ENCODE measurements at places on chromosomes 1 and 21.
A peak's percentile ranks its signal among the peaks of the same experiment; 100 is the strongest.

DNA sequence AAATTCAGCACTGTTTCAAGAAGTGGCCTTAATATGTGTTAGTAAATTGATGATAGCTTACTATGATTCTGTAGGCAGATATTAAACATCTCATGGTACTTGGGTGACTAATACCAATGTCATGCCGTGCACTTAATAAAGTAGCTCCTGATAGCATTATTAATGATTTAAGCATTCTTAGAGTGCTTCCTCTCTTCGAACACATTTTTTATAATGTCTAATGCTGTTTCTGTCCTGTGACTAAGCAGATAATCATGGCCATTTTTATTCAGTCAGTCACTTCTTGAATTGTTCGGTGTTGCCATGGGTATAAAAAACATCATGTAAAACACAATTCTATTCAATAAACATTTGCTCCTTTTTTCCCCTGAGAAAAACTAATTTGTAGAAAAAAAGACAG is 804.6 kb upstream of the ADGRL4 start:
- H3K4me3 ChIP-seq: no peak overlapping the region
- DNase-seq: no peak
- H3K36me3 ChIP-seq: no peaks in the 10 kb centered on the region
- H3K4me1 ChIP-seq: no peaks in the 10 kb centered on the region
- H3K27me3 ChIP-seq: no peaks in the 10 kb centered on the region

DNA sequence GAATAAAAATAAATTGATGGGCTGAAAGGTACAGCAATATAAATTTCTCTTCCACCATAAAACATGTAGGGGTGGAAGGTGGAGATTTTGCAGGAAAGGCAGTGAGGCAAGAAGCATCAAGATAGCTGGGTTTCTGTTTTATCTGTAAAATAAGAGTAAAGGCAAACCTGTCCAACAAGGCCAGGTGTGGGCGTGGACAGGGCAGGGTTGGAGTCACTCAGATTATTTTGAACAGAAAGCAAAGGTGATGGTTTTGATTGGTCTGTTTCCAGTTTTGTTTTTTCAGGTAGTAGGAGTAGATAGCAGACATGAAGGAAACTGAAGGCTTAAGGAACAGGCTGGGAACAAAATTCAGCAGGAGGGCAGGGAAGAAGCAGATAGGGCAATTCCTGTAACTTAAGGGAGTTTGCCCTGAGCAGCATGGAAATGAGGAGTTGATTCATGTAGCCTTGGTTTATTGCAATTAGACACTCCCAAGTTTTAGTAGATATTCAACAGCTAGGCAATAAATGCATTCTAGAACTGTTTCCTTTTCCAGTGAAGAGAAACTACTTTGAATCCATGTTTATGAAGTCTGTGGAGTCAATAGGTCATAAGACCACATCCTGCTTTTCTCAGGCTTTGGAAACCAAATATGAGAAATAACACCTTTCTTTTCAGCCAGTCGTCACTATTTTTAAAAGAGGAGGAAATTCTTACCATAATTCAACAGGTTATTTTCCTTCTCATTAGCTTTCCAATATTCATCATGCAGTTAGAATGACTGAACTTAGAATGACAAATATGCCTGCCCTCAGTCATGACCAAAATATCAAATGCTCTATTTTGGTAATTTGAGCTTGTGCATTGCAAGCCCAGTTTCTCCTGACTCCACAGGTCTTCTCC is 38.7 kb upstream of the CD55 start:
- H3K4me3 ChIP-seq: no peak overlapping the region
- H3K4me1 ChIP-seq: peaks cover 24% of the 10 kb centered on the region
- no peak overlapping the region for H3K27ac ChIP-seq
- H3K36me3 ChIP-seq: no peaks in the 10 kb centered on the region
- DNase-seq: no peak
- H3K27me3 ChIP-seq: no peaks in the 10 kb centered on the region

DNA sequence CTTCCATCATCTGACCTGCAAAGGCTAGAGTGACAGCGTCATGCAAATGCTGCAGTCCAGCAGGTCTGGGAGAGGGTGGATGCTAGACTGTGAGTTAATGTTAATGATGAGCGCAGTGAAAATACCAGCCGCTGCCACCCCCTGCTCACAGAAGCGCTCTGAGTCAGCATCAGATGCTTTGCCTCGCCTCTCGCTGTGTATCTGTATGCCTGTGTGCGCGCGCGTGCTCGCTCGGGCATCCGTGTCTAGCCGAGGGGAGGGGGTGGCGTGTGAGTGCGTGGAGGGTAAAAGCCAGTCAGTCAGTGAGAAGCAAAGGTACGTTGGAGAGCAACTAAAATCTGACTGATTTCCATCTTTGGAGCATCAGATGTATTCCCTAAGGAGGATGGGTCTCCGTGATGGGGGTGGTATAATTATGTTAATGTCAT is 858.7 kb downstream of the USP25 start:
- no peaks in the 10 kb centered on the region for H3K36me3 ChIP-seq
- peak overlapping the region; percentile 44 for H3K4me3 ChIP-seq
- H3K4me1 ChIP-seq: peaks cover 22% of the 10 kb centered on the region

DNA sequence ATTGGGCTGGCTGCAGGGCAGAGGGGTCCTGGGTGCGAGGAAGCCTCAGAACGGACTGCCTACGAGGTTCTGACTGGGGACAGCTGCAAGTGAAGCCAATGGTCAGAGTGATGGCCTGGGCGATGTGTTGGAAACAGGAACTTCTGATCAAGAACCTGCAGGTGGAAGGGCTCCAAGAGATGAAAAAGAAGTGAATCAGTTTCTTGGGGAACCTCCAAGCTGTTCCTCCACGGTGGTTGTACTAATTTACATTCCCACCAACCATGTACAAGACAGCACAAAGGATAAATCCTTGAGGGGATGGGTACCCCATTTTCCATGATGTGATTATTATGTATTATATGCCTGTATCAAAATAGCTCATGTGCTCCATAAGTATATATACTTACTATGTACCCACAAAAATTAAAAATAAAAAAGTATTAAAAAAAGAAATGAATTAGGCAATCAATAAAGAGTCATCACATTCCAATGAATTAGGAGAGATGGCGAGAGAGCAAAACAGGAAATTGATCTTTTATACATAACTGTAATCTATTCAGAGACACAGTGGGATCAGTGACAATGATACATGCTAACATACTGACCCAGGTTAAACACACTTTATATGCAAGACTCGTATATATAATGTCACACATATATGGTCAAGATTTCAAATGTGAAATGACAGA is 58.1 kb downstream of the PTPN14 start:
- no peak overlapping the region for H3K27ac ChIP-seq
- no peaks in the 10 kb centered on the region for H3K36me3 ChIP-seq
- peaks cover 6% of the 10 kb centered on the region for H3K4me1 ChIP-seq
- no peaks in the 10 kb centered on the region for H3K27me3 ChIP-seq
- H3K4me3 ChIP-seq: no peak overlapping the region

Data from heart left ventricle (tissue), 16 donors.